ENCODE measurements at places on chromosomes 11 and 22.

GRCh38 chr11:126408901-126409619, 53.6 kb downstream of the ST3GAL4 start:
- DNase-seq = no peak

DNA sequence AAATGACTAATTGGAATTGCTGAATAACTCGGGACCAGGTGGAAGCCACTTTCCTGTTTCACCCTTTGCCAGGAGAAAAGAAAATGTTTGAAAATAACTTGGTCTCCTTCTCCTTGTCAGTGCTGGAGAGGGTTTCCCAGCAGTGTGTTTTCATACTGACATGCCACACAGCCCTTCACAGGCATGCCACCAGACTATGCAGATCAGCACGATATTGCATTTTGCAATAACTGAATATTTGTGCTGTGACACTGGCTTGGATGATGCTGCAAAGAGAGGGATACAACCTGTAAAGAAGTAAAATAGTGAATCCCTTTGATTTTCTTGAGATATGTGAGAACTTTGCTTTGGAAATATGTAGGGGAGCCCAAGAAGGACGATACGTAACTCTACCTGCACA, 200.0 kb upstream of the NAV2 start:
- DNase-seq = no peak

DNA sequence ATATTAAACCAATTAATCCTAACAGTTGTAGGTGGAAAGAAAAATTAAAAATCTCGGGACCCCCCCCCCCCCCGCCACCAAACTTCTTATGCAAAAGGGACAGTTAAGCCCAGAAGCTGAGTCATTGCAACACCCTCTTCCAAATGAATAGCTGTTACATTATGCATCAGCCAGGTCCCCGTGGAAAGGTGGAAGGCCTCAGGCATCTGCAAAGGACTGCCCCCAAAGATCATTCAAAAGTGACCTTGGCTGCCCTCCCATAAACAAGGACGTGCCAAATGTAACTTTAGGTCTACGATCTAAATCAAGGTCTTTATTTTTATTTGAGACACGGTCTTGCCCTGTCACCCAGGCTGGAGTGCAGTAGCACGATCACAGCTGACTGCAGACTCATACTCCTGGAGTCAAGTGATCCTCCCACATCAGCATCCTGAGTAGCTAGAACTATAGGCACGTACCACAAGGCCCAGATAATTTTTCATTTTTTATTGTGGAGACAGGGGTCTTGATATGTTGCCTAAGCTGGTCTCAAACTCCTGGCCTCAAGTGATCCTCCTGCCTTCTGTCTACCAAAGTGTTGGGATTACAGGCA, 22.8 kb downstream of the SYN3 start:
- DNase-seq = no peak

DNA sequence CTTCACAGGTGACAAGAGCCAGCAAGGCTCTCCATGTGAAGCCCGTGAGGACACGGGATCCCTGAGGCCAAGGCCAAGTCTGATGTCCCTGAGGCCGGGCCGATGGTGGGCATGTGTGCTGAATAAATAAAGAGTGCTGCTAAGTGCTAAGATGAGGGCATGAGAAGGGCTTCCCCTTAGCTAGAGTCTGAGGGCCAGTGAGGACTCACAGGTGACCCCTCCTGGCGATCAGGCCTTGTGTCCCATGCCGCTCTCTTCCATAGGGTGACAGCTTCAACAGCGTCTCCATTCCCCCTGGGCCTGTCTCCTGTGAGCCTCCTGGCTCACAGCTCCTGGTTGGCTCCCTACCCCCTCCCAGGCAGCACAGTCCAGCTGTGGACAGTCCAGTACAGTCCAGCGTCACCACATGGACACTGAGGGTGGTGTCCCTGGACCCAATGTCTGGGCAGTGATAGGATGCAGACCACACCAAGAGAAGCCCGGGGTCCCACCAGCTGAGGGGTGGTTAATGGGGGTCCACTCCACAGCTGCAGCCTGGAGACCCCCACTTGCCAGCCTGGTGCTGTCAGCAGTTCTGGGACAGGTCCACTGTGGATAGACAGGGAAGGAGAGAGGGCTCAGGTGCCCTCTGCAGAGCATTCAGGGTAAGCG, 1033.2 kb downstream of the TBC1D22A start:
- no peak for DNase-seq

GRCh38 chr22:32671886-32672285, 129.6 kb upstream of the TIMP3 start:
- DNase-seq = no peak

DNA sequence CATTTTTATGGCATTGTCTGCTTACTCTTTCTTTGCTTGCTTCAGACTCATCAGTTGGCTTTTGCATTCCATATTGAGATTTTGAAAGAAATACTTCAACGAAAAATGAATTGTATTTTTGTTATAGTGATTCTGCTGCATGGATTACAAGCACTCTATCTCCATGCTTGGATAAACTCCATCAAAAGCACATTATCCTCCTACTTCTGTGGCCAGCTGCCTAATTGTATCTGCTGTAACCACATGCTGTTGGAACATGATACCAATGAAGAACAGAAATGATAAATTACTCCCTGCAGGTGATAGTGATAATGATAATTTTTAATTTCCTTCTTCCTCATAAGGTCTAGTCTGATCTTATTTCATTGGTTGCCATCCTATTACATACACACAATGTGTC, 100.8 kb downstream of the PRMT3 start:
- DNase-seq = no peak

DNA sequence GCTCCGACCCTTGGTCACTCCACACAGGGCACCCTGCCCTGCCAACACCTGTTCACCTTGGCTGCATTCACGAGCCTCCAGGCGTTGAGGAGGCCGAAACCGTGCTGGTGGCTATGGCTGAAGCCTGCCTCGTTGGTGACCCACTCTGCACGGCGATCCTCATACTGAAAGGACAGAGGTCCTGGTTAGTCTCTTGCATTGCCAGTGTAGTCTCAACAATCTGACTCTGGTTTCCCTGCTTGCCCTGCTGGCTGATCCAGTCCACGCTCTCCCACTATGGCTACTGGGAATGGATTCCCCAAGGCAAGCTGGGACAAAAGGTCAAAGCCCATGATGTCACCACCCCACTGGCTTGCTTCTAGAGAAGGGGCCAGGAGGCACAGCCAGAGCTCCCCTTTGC, 12.9 kb downstream of the PCSK7 start:
- DNase-seq = no peak

DNA sequence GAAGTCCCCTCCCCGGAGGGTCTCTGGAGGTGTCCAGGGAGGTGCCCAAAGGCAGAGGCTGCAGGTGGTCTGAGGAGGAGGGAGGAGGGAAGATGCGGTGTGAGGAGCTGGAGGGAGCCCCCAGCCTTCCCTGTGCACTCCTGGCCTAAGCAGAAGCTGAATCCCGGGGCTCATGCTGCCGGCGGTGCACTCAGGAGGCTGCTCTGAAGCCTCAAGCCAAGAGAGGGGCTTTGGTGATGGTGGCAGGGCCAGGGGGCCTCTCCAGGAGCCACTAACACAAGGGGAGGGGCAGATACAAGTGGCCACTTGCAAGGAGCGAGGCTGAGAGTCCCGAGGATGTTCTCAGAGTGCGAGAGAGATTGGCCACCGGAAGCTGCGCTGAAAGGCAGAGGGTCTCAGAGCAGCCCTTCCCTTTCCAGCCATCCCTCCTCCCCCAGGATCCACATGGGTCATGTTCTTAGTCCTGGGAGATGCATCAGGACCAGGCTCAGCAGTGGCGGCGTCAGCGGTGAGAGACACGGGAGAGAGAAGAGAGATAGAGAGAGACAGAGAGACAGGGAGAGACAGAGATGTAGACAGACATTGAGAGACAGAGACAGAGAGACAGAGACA, 774 bp upstream of the MRGPRG start:
- no peak for DNase-seq

DNA sequence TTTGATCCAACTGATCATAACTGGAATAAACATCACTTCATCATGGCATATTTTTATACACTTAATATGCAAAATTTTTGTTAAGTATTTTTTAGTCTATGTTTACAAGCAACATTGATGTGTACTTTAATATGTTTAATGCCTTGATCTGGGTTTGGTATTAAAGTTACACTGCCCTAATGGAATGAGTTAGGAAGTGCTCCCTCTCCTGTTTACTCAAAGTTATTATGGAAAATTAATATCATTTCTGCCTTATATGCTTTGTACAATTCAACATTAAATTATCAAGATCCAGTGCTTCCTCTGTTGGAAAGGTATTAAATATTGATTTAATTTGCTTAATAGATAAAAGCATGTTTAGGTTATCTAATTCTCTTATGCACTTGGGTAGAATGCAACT, 927.3 kb upstream of the RAG2 start:
- DNase-seq = no peak
